ENCODE measurements at places on chromosomes 12 and 14.

DNA sequence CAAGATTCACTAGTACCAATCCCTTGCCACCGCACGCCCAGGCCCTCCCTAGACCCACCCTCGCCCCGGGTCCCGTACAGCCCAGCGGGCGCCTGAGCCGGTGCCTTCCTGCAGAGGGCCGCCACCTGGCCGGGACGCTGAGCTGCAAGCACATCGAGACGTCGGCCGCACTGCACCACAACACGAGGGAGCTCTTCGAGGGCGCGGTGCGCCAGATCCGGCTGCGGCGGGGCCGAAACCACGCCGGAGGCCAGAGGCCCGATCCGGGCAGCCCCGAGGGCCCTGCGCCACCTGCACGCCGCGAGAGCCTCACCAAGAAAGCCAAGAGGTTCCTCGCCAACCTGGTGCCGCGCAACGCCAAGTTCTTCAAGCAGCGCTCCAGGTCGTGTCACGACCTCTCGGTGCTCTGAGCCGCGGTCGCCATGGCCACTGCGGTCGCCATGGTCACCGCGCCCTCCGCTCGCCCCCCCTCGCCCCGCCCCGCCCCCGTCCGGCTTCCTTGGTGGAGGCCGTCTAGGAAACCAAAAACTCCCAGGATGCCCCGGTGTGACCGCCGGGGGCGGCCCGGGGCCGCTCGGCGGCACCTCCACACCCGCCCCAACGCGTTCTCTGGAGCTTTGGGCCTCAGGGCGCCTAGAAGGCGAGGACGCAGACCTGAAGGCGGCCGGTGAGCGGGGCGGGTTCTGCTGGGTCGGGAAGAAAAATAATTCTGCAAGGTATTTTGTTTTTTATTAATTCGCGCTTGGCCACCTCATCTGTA lies 3.7 kb downstream of the REM2 start:
- peak; percentile 59 for DNase-seq

GRCh38 chr14:78170203-78170602 lies at the start of gene NRXN3:
Gene NRXN3, plus strand, starts transcription at chr14:78170373. Its CDS starts 72,721 bp downstream, at chr14:78243094.
- DNase-seq, result no peak

- no peak for DNase-seq
Measured at GRCh38 chr12:63525831-63526230, 142.5 kb downstream of the DPY19L2 start.

DNA sequence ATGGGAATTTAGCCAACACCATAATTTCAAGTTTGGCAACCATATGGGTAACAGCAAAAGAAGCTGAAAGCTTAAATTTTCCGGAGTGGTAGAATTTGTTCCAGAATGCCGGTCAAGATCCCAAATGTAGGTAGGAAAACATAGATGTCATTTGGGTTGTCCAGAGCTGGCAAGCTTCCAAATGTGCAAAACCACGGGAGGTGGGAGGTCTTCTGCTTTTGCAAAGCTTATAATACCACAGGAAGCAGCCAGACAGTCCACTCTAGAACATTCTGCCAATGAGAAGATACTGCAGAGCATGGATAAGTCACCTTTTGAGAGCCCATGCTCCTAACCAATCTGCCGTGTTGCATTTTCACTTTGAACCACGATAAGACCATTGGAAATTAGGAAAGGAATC lies 26.4 kb upstream of the BATF start:
- no peak for DNase-seq

DNA sequence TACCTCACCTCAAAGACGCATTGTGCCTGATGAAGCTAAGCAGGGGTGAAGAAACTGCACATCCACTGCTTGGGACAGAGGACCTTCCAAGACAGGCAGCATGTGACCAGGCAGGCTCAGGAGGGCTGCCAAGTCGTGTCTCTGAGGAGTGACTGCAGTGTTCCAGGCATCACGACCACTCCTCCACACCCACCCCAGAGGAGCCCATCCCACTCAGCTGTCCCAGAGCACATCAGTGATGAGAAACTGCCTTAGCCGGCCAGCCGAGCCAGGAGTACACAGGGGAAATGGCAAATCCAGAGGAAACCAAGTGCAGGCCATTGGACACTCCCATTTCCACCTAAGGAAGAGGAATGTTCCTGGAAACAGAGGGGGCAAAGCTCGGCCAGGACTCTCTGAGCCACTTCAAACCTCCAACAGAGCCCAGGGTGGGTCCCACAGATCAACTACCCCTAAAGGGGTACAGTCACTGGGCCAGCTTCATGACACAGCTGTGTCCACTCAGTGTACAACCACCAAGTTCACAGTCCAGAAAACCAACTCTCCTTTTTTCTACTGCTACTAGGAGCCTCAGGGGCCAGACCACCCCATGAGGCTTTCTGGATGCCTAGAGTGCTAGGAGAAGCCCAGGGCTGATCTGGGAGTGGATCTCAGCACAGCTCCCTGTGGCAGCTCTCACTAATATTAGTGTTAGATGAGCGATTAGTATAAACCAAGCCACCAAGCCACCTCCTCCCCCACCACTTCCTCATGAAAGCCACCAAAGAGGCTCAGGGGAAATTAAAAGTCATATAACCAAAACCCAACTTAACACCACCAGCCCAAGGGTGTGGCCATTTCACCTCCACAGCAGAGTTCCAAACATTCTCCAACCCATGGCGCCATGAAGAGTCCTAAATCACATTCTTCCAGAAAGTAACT lies 15.4 kb downstream of the PXN start:
- DNase-seq, result no peak

GRCh38 chr12:82793751-82794281 lies 107.1 kb downstream of the TMTC2 start:
- DNase-seq, result no peak
